Astrocyte (in vitro differentiated cells and primary cell): ENCODE measurements at places on chromosomes 7 and 10.
A peak's percentile ranks its signal among the peaks of the same experiment; 100 is the strongest.

DNA sequence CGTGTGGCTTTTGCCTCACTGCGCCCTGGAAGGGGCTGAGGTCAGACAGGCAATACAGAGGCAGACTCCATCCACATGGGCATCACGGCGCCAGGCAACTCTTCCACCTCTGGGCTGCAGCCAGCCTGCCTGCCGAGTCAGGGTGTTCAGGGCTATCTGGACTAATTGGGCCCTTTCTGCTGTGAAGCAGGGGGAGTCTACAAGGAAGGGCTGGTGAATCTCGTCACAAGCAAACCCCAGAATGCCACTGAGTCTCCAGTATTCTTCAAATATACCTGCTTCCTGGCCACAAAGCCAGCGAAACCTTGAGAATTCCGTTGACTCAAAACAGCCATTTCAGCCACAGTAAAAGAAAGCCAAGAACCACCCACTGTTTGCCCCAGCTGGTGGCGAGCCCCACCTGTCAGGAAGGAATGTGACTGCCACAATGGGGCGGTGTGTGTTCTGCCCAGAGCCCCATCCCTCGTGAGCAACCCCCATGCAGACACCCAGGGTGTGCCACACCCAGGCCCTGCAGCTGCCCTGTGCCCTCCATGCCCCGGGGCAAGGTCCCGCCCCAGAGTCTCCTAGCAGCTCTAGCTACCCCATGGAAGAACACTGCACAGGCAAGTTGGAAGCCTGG lies 117.3 kb downstream of the FAM53B start:
- H3K4me1 ChIP-seq = no peaks in the 10 kb centered on the region
- DNase-seq = no peak
- no peak overlapping the region for H3K4me3 ChIP-seq
- H3K36me3 ChIP-seq = no peaks in the 10 kb centered on the region
- H3K27ac ChIP-seq = no peak overlapping the region

DNA sequence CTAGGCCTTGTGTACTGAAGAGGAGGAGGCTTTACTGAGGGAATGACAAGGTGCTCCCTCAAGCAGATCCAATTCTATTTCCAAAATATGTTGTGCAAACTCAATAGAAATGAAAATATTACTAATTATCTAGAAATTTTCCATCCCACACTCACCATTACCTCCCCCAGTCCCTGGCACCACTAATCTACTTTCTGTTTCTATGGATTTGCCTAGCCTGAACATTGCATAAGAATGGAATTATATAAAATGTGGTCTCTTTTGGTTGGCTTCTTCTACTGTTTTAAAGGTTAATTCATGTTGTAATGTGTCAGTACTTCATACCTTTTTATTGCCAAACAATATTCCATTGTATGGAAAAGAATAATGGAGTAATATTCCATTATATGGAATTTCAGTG lies 18.7 kb upstream of the NUB1 start:
- DNase-seq = no peak
- no peak overlapping the region for H3K27ac ChIP-seq
- H3K27me3 ChIP-seq = peaks cover 7% of the 10 kb centered on the region
- no peaks in the 10 kb centered on the region for H3K36me3 ChIP-seq
- H3K4me3 ChIP-seq = no peak overlapping the region
- H3K4me1 ChIP-seq = no peaks in the 10 kb centered on the region

GRCh38 chr7:37549076-37549931 lies 100.6 kb upstream of the ELMO1 start:
- H3K27ac ChIP-seq = no peak overlapping the region
- no peaks in the 10 kb centered on the region for H3K36me3 ChIP-seq

DNA sequence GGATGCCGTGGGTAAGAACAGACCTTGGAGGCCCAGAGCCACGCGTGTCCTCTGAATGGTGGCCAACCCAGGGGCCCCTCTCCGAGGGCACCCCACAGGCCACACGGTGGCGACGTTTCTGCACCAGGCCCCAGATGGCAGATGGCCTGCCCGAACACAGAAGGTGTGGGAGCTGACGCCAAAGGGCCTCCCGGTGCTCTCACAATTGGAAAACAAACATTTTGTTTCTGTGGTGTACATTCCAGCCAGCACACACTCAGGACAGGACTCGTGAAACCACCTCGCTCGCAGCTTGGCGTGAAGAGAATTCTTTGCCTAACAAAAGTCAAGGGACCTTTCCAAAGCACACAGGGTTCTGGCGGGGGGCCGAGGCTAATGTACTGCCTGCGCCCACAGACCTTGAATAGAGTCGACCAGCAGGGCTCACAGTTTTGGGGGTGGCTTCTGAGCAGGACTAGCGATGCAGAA lies 112.1 kb downstream of the FAM53B start:
- no peak overlapping the region for H3K4me3 ChIP-seq
- H3K36me3 ChIP-seq = no peaks in the 10 kb centered on the region
- DNase-seq = peak; percentile 53
- no peaks in the 10 kb centered on the region for H3K27me3 ChIP-seq
- H3K4me1 ChIP-seq = no peaks in the 10 kb centered on the region

- peak within 1 kb of the TSS; percentile 54 for H3K4me3 ChIP-seq
- no peak within 1 kb of the TSS for H3K27ac ChIP-seq
- H3K36me3 ChIP-seq = no peaks in the 10 kb centered on the region
- peak; percentile 28 for DNase-seq
- peaks cover 16% of the 10 kb centered on the region for H3K4me1 ChIP-seq
Observed at GRCh38 chr10:111076682-111077478, at the start of gene ADRA2A. Gene ADRA2A (plus strand): TSS chr10:111077029. CDS start chr10:111077997, 968 bp downstream.

DNA sequence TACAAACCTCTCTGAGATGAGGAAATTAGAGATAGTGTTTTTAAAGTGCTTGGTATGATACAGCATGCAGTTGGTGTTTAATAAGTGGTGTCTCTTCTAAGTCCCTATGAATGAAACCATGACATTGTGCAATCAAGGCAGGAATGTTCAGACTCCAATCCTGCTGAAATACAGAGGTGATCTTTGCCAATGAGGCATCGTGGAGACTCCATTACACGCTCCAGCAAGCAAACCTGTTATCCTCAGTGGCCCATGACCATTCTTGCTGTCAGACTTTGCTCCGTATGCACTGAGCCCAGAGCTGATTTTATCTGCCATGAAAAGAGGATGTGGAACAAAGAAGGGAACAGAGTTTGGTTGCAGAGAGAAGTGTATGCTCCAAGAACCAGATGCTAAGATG lies 47.3 kb downstream of the CDHR3 start:
- no peaks in the 10 kb centered on the region for H3K36me3 ChIP-seq
- DNase-seq = peak; percentile 22
- no peak overlapping the region for H3K27ac ChIP-seq
- H3K4me1 ChIP-seq = peaks cover 21% of the 10 kb centered on the region
- peaks cover 8% of the 10 kb centered on the region for H3K27me3 ChIP-seq
- no peak overlapping the region for H3K4me3 ChIP-seq
